ENCODE measurements at places on chromosomes 4 and X.

GRCh38 chrX:48899078-48899410 is 1.3 kb downstream of the PQBP1 start:
- no peak for DNase-seq

DNA sequence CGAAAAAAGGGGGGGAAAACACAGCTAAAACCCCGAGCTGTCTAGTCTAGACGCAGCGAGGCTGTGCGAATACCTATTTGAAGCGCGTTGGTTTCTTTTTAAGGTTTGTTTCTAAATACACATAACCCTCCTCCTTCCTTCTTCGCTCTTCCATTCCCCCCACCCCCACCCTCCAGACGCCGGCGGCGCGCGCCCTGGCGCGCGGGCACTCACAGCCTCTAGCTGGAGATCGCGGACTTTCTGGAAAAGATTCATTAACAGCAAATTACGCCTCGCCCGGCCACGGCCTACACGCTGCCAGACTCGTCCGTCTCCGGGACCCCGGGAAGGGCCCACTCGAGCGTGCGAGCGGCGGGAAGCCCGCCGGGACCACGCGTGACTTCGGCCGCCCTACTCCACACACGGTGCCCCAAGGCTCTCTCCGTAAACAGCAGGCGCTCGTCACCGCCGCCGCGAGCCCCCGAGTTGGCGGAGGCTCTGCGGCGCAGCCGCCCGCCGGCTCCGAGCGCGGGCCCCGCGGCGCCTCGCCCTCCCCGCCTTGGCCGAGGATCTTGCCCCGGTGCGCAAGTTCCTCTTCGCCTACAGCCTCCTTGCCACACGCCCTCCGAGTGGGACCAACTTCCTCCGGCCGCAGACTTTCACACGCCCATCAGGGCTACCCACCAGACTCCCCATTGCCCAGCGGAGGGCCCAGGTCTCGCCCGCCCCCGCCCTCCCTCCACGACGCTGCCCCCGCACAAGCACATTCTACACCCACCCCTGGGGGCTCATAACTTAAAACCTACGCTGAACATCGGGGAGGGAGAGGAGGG is 2.0 kb downstream of the BCOR start:
- no peak for DNase-seq

DNA sequence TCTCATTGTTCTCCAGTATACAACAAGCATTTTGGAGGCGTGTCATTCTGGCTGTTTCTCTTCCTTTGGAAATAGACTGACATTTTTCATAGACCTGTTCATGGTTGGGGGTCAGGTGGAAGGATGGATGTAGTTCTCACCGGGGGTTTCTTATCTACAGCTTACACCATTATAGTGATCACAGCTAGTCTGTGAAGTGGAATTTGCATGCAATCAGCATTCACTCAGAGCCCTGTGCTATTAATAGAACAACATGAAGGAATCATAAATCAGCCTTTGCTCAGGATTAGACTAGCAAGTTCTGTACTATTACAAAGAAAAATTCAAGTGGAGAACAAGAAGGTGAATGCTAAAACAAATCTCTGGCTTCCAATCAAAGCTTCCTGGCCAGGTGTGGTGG is 132.6 kb upstream of the PUDP start:
- DNase-seq, result no peak

DNA sequence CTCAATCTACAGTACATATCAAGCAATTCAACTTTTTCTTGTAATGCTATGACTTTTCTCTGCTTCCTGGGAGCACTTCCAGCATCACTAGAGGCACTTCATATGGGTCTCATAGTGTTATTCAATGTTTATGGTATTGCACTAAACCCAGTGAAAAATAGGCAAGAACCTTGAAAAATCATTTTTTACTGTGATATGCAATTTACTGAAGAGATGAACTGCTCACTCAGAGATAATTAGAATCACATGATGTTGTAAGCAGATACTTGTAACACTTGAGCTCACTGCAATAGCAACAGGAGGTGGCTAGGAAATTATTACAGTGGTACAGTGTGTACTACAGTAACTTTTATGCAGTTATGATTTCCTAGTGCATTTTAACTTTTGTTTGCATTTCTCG is 93.3 kb downstream of the RASGEF1B start:
- no peak for DNase-seq

- no peak for DNase-seq
These were observed 1383.3 kb upstream of the PCDH7 start for GRCh38 chr4:29336861-29337260.

- no peak for DNase-seq
These were observed 286.2 kb downstream of the GASK1B start for GRCh38 chr4:157886645-157887044.

- no peak for DNase-seq
These were observed 98.0 kb downstream of the AWAT2 start for GRCh38 chrX:69951753-69952152.

- no peak for DNase-seq
These were observed 15.4 kb downstream of the VAMP7 start for GRCh38 chrX:155896512-155896911.

DNA sequence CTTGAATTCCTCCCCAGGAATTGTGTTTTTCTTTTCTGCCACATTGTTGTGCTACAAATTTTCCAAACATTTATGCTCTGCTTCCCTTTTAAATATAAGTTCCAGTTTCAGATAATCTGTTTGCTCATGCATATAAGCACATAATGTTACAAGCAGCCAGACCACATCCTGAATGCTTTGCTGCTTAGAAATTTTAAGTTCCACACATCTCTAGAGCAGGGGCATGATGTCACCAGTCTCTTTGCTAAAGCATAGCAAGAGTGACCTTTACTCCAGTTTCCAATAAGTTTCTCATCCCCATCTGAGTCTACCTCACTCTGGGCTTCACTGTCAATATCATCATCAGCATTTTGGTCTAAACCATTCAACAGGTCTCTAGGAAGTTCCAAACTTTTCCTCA is 932.5 kb downstream of the SH3BGRL start:
- DNase-seq, result no peak

DNA sequence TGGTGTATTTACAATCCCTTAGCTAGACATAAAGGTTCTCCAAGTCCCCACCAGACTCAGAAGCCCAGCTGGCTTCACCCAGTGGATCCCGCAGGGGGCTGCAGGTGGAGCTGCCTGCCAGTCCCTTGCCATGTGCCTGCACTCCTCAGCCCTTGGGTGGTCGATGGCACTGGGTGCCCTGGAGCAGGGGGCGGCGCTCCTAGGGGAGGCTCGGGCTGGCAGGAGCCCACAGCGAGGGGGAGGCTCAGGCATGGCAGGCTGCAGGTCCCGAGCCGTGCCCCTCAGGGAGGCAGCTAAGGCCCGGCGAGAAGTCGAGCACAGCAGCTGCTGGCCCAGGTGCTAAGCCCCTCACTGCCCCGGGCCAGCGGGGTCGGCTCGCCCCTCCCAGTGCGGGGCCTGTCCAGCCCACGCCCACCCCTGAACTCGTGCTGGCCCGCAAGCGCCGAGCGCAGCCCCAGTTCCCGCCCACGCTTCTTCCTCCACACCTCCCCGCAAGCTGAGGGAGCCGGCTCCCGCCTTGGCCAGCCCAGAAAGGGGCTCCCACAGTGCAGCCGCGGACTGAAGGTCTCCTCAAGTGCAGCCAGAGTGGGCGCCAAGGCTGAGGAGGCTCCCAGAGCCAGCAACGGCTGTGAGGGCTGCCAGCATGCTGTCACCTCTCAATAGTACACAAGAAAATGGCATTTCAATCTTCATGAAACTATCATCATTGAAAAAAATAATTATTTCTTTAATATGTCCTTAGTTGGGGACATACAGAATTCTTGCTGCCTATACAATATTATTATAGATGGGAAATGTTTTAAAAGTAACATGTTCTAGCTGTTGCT is 189.1 kb downstream of the SLC7A11 start:
- no peak for DNase-seq

DNA sequence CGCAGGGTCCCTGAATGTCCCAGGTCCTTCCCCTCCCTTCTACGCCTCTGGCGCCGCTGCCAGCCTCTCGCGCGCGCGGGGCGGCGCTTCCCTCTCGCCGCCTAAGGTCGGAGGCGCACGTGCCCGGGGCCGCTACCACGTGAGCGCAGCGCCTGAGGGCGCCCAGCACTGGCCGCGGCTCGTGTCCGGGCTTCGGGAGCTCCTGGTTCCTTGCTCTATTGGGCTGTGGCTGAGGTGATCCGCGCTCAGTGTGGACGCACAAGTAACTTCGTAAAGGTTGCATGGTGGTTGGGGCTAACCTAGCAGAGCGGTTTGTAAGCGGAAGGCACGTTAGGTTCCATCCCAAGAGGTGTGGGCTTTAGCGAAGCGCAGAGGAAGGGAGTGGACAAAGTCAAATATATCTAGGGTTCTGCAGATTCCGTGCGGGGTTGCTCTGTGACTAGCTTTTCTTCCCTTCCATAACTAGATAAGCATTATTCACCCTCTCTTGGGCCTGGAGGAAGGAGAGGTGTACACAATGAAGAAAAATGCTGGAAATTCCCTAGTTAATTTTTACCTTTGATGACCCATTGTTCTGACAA is 1.8 kb downstream of the TLL1 start:
- no peak for DNase-seq

DNA sequence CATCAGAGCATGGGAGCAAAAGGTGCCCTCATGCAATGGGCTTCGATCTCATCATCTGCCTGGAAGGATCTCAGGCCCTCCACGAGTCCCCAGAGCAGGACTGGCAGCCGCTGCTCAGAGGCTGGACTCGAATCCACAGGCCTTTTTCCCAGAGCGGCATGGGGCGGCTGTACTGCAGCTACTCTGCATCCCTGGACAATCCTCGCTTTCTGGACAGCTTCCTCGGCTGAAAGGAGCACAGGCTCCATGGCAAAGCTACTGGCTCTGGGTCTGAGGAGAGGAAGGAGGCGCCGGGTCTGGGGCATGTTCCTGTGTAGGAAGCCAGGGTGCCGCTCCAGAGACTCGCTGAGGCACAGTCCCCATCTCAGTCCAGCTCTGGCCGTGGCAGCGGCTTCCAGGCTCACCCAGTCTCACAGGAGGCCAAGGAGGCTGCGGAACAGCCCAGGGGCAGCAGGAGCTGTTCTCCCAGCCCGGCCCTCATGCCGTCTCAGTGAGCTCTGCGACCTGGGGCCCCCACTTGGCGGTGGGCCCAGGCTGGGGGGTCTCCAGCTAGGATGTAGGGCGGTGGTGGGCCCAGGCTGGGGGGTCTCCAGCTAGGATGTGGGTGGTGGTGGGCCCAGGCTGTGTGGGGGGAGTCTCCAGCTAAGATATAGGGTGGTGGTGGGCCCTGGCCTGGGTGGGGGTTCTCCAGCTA is 2.7 kb upstream of the SPON2 start:
- no peak for DNase-seq

DNA sequence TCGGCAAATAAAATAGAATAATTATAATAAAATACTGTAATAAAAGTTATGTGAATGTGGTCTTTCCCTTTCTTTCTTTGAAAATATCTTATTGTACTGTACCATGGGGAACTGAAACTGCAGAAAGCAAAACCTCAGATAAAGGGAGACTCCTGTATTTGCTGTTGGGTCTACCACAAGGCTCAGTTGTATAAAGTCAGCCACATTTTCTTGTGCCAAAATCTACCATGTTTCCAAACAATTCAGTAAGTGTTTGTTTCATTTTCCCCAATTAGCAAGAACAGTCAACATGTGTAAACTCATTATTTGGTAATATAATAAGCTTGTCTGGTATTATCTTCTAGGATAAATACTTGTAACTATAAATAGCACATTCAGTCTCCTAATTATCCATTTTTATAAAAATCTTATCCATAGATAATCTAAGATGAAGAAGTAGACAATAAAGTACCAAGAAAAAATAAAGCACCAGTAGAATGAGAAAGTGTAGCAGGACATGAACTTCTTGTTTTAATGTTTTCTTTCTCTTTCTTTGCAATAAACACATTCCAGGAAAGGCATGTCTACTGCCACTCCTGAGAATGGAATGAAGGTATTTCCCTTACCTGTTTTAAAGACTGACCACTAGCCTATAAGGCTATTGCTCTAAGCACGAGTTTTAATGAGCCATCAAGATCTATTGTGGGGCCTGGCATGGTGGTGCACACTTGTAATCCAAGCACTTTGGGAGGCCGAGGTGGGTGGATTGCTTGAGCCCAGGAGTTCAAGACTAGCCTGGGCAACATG is 15.0 kb upstream of the OTUD4 start:
- DNase-seq, result no peak

DNA sequence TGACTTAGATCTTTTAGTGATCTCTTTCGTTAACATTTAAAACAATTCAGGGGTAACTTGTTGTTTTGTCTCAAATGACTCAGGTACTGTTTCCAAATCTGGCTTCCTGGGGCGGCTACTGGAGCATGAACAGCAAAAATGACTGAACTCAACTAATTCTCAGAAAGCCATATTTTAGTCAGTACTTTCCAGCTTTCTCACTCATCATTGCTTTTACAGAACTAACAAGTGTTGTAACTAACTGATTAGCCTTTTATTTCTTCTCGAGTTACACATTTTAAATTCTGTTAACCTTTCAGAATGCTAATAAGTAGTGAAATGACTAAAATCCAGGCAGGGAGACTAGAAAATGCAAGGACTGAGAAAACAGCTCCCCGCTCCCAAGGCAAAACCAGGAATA is 55.3 kb downstream of the JADE3 start:
- no peak for DNase-seq

DNA sequence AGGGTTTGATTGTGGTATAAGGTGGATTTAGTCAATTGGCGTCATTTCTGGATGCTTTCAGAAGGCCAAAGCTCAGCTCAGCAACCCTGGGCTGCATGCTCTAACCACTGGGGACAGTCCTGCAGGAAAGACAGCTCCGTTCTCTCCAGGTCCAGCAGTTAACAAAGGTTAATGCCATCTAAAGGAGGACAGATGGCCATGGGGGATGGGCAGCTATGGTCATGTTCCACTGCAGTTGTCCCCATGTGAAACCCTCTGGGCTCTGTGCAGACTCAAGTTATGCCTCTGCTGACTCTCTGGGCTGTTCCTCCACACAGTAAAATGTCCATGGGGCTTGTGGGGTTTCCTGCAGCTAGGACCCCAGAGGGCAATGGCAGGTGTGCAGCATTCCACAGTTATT is 562.1 kb upstream of the ADGRL3 start:
- DNase-seq, result no peak

- DNase-seq, result no peak
These were observed 578 bp upstream of the DKK2 start for GRCh38 chr4:107036584-107037198.

DNA sequence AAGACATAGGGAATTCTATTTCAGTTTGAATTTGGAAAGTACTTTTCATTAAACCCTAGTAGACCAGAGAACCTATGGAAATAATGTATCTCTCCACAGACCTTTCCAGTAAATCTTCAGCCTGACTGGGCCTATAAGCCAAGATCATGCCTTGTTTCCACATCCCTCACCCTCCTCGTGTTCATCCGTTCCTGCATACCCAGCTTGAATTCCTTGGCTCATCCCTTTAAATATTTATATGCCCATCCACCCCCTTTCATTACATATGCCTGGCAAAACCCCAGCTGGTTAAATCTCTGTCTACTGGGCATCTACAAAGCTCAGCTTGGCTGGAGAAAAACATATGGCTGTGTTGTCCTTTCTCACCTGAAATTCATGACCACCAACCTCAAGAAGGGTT is 32.4 kb downstream of the SLC2A9 start:
- no peak for DNase-seq

DNA sequence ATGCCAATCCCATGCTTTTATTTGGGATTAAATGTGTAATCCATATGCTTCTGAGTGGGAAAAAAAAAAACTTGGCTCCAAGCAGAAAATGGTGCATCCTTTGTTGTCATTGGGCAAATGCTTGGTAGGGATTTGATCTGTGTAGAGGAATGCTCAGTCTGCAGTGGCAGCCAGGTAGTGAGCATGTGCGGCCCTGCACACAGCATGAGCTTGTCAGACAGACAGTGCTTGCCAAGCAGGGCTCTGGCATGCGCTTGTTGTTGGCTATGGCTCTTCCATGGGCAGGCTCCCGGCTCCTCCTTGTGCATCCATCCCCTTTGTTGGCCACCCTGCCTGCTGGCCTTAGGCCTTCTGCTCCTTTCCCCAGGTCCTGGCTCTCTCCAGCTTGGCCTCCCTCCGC is 130.3 kb downstream of the GPR143 start:
- DNase-seq, result no peak
